T-helper 2 cell treated with Interferon-gamma antibody and Interleukin-4, amounts not matched to agents 100 ng/mL and 5 ng/mL, for 36 hours (primary cell): ENCODE measurements at places on chromosomes 7 and 10. TPM values are rescaled to one million over a fixed set of nuclear protein-coding genes. Genes with fewer than 3 reads are reported as not detected.

The MRLN gene
- total RNA-seq: not detected in 2 replicates

The HOXA2 gene
- total RNA-seq: not detected in 2 replicates

The OPALIN gene
- total RNA-seq: not detected in 2 replicates

The FAM221A gene
- 2.5 and 3.6 TPM in 2 replicates for total RNA-seq

The NKX2-3 gene
- total RNA-seq: not detected in 2 replicates

The ARID5B gene
- 30.9 and 31.0 TPM in 2 replicates for total RNA-seq

The LAMB1 gene
- not detected in 2 replicates for total RNA-seq

The SLC26A5 gene
- total RNA-seq: not detected in 2 replicates

The FAM25A gene
- not detected in 2 replicates for total RNA-seq

The COL1A2 gene
- total RNA-seq: 0.25 TPM in 2 replicates

The FAM180A gene
- not detected in 2 replicates for total RNA-seq

The PNLIP gene
- not detected in 2 replicates for total RNA-seq

The RNF148 gene
- total RNA-seq: not detected in 2 replicates

The FZD1 gene
- total RNA-seq: 0.66 and 0.84 TPM in 2 replicates

The LRCH4 gene
- total RNA-seq: 167 and 168 TPM in 2 replicates

The APBB1IP gene
- 66.2 and 67.2 TPM in 2 replicates for total RNA-seq

The PDE6C gene
- not detected in 2 replicates for total RNA-seq

The SPDYE6 gene
- total RNA-seq: not detected in 2 replicates

The CCL24 gene
- total RNA-seq: not detected in 2 replicates

The SLC13A1 gene
- 0.05 TPM in 1 of 2 replicates, not detected in the other for total RNA-seq

The SERPINE1 gene
- total RNA-seq: 0.14 and 0.27 TPM in 2 replicates

The PRKG1 gene
- not detected in 2 replicates for total RNA-seq

The CEP55 gene
- 72.5 and 73.1 TPM in 2 replicates for total RNA-seq

The IQCE gene
- total RNA-seq: 9.2 and 12.2 TPM in 2 replicates

The MACROH2A2 gene
- 2.9 and 4.3 TPM in 2 replicates for total RNA-seq

The TMEM130 gene
- total RNA-seq: not detected in 2 replicates

The TRPV5 gene
- not detected in 2 replicates for total RNA-seq

The ACSL5 gene
- total RNA-seq: 61.0 and 62.7 TPM in 2 replicates

The AGMO gene
- total RNA-seq: not detected in 2 replicates

The TMEM26 gene
- not detected in 2 replicates for total RNA-seq

The SLC26A4 gene
- total RNA-seq: 3.5 and 4.5 TPM in 2 replicates

The GTF2IRD1 gene
- 0.39 and 0.73 TPM in 2 replicates for total RNA-seq

The ZNF736 gene
- 22.2 and 24.9 TPM in 2 replicates for total RNA-seq

The TRIL gene
- not detected in 2 replicates for total RNA-seq

The VWDE gene
- 4.1 and 4.2 TPM in 2 replicates for total RNA-seq

The GIMAP6 gene
- total RNA-seq: 115 and 119 TPM in 2 replicates

The KCNH2 gene
- total RNA-seq: 0.23 and 0.36 TPM in 2 replicates

The TRPV6 gene
- total RNA-seq: not detected in 2 replicates

The ANKRD61 gene
- total RNA-seq: 0.18 TPM in 1 of 2 replicates, not detected in the other

The ZWINT gene
- 122 and 125 TPM in 2 replicates for total RNA-seq

The COL13A1 gene
- not detected in 2 replicates for total RNA-seq
